ENCODE measurements at places on chromosomes 6 and 20. TPM values are rescaled to one million over a fixed set of nuclear protein-coding genes. Genes with fewer than 3 reads are reported as not detected.

GRCh38 chr6:84588697-84589080, 175.7 kb downstream of the TBX18 start:
- DNase-seq: peak; percentile 22

DNA sequence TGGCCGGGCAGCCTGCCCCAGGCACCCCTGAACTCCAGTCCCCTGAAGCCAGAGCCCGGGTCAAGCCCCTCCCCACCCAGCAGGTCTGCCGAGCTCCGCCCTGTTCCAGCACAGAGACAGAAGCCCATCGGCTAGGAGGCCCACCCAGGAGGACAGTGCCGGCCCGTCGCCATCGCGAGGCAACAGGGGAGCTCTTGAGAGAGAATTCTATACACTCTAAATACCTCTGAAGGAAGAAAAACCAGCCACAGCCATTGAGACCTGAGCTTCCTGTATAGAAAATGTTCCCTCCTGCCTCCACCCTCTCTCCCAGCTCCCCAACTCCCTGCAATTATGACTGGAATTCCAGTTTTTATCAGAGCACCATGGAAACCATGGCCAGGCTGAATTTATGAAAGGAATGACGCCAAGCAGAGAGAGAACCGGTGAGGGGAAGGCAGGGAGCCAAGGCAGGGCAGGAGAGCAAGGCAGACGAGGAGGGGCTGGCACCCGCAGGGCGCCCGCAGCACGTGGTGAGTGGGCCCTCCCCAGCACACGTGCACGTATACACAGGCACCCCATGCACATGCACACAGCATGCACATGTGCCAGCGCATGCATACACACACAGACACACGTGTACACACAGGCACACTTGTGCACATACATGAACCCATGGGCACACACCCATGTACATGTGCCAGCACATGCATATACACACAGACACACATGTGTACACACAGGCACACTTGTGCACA, 27.6 kb upstream of the MRGBP start:
- DNase-seq: no peak

DNA sequence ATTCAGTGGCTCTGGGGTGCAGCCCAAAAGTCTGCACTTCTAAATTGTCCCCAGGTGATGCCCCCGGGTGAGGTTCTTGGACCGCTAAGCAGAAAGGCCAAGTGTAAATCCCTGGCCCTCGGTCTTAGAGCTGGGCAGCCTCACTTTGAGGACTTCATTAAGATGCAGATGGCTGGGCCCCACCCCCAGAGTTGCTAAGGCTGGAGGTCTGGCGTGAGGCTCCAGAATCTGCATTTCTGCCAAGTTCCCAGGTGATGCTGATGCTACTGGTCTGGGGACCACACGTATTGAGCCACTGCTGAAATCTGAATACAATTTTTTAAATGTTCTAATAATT, 735 bp upstream of the SLC23A2 start:
- DNase-seq: no peak

The CDH4 gene
- total RNA-seq: 8.6 TPM

The KCNK5 gene
- 18.6 TPM for total RNA-seq
